CD4-positive, alpha-beta memory T cell (primary cell): ENCODE measurements at places on chromosomes 1 and 21. TPM values are rescaled to one million over a fixed set of nuclear protein-coding genes. Genes with fewer than 3 reads are reported as not detected.

DNA sequence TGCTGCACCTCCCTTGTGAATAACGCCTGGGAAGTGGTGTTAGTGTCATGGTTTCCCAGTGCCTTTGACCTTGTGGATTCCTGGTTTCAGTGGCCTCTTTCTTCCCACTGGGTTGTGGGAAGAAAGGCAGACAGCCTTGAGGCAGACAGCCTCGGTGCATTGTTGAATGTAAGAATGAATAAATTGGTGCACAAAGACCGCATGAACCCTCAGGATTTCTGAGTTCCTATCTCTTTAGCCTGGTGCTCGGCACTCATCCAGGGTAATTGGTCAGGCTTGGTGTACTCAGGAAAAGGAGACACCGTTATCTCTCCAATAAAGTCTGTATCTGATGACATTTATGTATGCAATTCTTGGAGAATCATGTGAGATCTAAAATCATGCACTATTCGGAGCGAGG is 5.1 kb downstream of the ZNF362 start:
- no peak overlapping the region for H3K4me3 ChIP-seq
- no peak for DNase-seq
- H3K4me1 ChIP-seq = peaks cover 35% of the 10 kb centered on the region

GRCh38 chr1:174157157-174157806 is 2.0 kb upstream of the RABGAP1L start:
- no peak overlapping the region for H3K27ac ChIP-seq
- DNase-seq = no peak
- H3K36me3 ChIP-seq = no peaks in the 10 kb centered on the region
- no peaks in the 10 kb centered on the region for H3K27me3 ChIP-seq

DNA sequence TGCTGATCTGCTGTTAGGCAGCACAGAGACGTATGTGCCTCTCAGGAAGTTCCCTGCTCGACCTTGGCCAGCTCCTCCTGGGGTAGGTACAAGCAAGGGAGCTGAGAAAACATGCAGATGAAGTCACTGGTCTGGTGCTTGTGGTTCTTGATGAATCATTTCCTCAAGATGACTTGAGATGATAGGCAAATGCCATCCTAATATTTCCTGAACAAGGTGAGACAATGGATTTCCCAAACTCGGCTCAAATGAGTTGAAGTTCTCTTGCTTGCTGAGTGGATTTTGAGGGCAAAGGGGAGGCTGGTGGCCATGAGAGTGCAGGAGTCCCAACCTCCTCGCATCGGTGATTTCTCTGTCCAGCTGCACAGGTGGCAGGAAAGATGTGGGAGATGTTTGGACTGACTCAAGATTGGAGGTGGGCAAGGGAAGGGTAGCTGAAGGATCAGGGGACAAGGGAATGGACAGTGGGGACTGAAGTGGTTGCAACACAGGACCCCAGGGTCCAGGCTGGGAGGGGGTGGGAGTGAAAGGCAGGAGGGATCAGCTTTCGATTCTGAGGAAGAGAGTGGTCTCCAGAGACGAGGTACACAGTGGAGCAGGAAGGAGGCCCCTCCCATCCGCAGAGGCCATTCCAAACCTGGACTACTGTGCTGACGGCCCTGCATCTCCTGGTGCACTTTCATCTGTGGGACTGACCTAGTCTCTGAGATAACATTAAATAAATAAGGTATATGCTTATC is 63.9 kb downstream of the CAPN2 start:
- no peaks in the 10 kb centered on the region for H3K27me3 ChIP-seq
- H3K4me1 ChIP-seq = peaks cover 15% of the 10 kb centered on the region
- DNase-seq = no peak
- peaks cover 67% of the 10 kb centered on the region for H3K36me3 ChIP-seq
- no peak overlapping the region for H3K27ac ChIP-seq
- no peak overlapping the region for H3K4me3 ChIP-seq

GRCh38 chr1:55402671-55403464 is 187.7 kb upstream of the USP24 start:
- H3K27me3 ChIP-seq = no peaks in the 10 kb centered on the region
- no peak for DNase-seq
- no peak overlapping the region for H3K4me3 ChIP-seq
- H3K4me1 ChIP-seq = no peaks in the 10 kb centered on the region
- no peaks in the 10 kb centered on the region for H3K36me3 ChIP-seq

The SLC25A34 gene
- total RNA-seq = 4.2 TPM

DNA sequence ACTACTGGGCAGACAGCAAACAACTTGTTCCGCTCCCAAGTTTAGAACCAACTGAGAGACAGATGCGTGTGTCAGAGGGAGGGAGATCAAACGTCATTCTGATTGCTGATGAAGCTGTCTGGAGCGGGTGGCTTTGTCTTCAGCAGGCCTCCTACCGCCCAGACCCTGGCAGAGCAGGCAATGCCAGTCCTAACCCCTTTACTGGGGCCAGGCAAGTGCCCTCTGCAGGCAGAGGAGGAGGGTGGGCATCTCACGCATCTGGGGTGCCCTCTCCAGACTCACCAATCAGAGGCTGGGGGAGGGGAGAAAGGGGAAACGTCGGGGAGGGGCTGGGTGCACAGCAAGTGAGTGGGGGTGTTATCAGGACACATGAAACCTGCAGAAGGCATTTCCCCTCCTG is 126.6 kb downstream of the ACTL8 start:
- no peak for DNase-seq
- no peaks in the 10 kb centered on the region for H3K4me1 ChIP-seq
- no peaks in the 10 kb centered on the region for H3K27me3 ChIP-seq
- no peak overlapping the region for H3K4me3 ChIP-seq

DNA sequence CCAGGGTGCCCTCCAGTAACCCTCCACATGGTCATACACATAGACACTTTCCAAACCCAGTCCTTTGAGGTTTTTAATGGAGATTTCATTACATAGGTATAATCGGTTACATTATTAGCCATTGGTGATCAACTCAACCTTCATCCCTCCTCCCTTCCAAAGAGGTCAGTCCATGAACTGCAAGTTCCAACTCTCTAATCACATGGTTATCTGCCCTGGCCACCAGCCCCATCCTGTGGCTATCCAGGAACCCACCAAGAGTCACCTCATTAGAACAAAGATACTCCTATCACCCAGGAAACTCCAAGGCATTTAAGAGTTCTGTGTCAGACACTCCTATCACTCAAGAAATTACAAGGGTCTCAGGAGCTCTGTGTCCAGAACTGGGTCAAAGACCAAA is 12.2 kb downstream of the ATP1A4 start:
- H3K4me3 ChIP-seq = no peak overlapping the region
- H3K27me3 ChIP-seq = no peaks in the 10 kb centered on the region
- H3K4me1 ChIP-seq = no peaks in the 10 kb centered on the region
- DNase-seq = no peak
- no peak overlapping the region for H3K27ac ChIP-seq

The CFHR5 gene
- not detected for total RNA-seq

The KRTAP21-1 gene
- total RNA-seq = not detected

DNA sequence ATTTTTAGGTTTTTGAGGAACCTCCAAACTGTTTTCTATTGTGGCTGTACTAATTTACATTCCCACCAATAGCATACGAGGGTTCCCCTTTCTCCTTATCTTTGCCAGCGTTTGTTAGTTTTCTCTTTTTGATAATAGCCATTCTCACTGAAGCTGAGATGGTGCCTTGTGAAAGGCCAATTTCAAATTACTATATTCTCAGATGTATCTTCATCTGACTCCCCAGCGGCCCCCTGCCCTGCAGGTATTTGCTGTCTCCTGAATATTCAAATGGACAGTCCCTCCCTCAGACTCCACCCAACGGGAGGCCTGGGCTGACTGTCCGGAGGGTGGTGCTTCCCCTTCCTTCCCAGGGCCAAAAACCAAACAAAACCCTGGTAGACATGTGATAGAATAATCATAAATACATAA is 33.5 kb upstream of the TARBP1 start:
- no peaks in the 10 kb centered on the region for H3K36me3 ChIP-seq
- no peak for DNase-seq
- no peak overlapping the region for H3K4me3 ChIP-seq
- H3K27ac ChIP-seq = no peak overlapping the region
- no peaks in the 10 kb centered on the region for H3K27me3 ChIP-seq
- no peaks in the 10 kb centered on the region for H3K4me1 ChIP-seq

DNA sequence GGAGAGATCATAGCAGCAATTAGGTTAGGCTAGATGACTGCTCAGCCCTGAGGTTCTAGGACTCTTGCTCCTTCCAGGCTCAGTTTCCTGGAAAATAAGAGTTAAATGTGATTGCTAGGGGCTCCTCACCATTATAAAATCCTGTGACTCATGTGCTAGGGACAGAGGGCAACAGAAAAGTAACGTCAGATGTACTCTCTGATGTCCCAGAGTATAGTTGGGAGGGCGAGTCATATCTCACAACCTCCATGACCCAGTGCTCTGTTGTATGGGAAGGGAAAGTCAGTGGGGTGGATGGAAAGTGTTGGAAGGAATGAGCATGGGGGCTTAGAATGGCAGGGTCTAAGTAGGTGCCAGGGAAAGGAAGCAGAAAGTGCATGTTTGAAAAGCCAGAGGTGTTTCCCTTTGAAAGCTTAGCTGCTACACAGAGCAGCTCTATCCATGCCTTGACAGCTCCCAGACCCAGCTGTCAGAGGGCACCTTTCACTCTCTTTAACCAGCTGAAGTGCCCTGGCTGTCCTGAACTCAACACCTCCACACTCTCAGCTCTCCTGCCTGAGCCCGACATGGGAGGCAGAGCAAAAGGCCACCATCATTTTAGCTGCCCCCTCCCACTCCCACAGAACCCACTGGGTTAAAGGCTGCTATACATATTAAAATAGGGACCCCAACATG is 11.6 kb downstream of the GJA5 start:
- H3K27ac ChIP-seq = no peak overlapping the region
- no peak for DNase-seq
- H3K4me1 ChIP-seq = no peaks in the 10 kb centered on the region
- no peak overlapping the region for H3K4me3 ChIP-seq
- H3K36me3 ChIP-seq = no peaks in the 10 kb centered on the region

DNA sequence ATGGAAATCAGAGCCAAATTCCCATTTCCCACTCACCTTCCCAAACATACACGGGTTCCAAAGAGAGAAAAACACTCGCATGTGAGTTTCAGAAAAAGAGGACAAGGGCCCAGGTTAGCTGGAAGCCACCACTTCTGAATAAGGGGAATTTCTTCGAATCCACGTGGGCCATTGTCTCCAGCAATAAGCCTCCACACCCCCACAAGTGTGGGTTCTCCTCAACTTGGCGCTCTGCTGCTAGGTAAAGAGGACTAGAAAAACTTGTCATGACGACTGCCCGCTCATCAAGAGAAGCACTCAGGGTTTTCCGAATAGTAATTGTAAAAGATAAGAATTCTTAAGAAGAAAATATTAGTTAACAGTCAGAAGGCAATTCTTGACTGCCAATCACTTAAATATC is 30.6 kb downstream of the PRDM15 start:
- peaks cover 5% of the 10 kb centered on the region for H3K36me3 ChIP-seq
- H3K4me3 ChIP-seq = no peak overlapping the region

DNA sequence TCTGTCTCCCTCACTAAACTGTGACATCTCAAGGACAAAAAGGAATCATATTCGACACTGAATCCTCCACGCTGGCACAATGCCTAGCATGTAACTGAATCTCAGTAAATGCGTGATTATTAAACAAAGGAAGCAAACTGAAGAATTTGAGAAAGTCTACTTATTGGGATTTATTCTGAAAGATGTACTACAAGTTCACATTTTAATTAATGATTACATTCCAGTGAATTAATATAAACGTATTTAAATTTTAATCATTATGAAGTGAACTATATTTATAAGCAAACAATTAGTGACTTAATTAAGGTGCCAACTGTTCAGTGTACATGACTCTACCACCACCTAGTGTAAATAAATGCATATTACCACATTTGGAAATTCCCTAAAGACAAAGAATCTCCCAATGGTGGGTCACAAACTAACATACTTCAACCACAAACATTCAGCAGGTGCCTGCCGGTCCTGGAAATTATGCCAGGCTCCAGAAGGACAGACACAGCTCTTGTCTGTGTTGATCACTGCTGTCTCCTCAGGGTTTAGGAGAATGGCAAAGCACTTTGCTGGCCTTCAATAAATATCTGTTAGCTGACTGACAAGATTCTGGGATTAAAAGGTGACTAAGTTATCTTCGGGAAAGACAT is 56.3 kb downstream of the SMYD3 start:
- no peak overlapping the region for H3K4me3 ChIP-seq
- H3K36me3 ChIP-seq = no peaks in the 10 kb centered on the region
- DNase-seq = no peak
- H3K27ac ChIP-seq = no peak overlapping the region

GRCh38 chr1:208118841-208119606 is 125.2 kb downstream of the PLXNA2 start:
- no peaks in the 10 kb centered on the region for H3K4me1 ChIP-seq
- no peaks in the 10 kb centered on the region for H3K27me3 ChIP-seq
- H3K36me3 ChIP-seq = no peaks in the 10 kb centered on the region
- DNase-seq = no peak

GRCh38 chr1:155227261-155228095 is 19.0 kb downstream of the MTX1 start:
- H3K4me3 ChIP-seq = peak overlapping the region; percentile 80
- no peaks in the 10 kb centered on the region for H3K36me3 ChIP-seq
- H3K27ac ChIP-seq = peak overlapping the region; percentile 69
- H3K27me3 ChIP-seq = no peaks in the 10 kb centered on the region
- peak; percentile 98 for DNase-seq

The OPRD1 gene
- not detected for total RNA-seq
